M059J (cell line): ENCODE measurements at places on chromosomes 4 and X. TPM values are rescaled to one million over a fixed set of nuclear protein-coding genes. Genes with fewer than 3 reads are reported as not detected.

- DNase-seq = no peak
Measured at GRCh38 chr4:3234171-3235029, 14.6 kb upstream of the MSANTD1 start.

DNA sequence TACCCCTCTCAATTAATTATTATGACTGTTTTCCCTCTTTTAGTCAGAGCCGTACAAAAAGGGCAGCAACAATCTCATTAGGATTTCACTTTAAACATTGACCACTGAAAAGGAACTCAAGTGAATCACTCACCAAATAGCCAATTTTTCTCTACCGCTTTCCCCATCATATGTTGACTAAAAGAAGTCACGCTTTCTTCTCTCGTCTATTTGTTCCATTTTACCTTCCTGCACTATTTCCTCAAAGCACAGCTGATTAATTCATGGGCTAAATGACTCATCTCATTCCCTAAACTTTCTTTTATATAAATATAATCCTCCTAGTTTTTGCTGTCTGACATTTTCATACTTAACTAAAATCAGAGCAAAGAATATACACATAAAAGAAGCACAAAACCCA, 8.2 kb downstream of the MID1 start:
- peak; percentile 87 for DNase-seq

DNA sequence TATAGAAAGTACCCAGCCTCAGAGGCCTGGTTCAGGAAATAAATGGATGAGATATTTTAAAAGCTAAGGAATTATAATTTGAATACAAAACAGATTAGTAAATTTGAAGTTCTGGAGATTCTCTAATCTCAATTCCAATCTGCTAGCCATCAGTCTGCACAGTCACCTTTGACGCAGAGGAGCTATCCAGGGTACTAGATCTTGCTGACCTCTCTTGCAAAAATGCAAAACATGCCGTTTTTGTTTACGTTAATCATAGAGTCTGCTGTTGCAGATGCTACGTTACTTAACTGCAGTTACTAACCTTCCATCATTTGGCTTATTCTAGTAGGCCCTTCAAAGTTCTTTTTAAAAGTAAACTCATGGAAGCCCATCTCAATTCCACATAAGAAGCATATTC, 10.4 kb downstream of the CCSER1 start:
- peak; percentile 16 for DNase-seq

DNA sequence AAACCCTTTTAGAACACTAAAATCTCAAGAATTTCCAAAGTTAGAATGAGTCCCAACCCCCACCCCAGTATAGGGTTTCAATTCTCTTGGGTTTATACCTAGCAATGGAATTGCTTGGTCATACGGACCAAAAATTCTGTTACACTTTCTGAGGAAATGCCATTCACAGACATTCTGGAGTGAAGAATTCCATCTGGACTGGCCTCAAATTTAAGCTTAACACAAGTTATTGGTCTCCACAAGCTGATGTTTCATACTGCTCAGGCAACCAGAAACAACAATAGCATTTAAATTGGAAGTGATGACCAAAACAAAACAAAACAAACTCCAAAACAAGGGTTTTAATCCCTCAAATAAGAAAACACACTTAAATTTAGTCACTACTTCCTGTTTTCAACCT, 51.1 kb downstream of the GPC4 start:
- DNase-seq = peak; percentile 7

- DNase-seq = peak; percentile 32
Measured at GRCh38 chr4:38818441-38818976, 13.9 kb upstream of the TLR1 start.

DNA sequence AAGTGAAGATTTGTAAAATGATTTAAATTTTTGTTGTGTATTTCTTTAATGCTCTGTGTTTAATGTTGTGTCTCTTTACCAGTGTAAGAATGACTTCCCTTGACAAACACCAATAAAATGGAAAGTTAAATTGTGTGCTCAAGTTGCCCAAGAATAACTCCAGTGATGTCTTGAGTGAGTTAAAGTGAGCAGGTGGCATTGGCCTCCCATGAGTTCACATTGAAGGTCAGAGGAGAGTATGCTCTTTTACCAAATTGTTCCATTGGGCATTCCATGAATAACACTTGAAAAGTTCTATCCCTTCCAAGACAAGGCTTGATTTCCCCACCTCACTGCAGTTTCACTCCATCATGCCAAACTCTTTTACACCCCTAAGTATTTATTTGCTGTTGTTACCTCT, 4.5 kb downstream of the ANXA5 start:
- no peak for DNase-seq

DNA sequence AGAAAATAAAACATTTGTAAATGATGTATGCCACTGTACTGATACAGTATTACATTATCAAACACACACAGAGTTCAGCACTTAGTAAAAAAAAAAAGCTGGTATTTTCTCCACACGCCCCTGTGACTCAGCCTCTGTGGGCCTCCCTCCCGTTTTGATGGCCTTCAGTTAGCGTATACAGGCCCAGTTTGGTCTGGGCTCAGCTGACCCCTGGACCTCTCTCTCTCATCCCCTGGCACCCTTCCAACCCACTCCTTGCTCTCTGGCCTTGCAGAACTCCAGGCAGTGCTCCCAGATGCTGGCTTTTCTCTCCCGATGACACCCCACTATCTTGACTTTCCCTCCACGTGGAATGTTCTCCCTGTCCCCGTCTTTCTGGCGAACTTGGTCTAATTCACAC, 89.0 kb upstream of the LIMCH1 start:
- peak; percentile 72 for DNase-seq

DNA sequence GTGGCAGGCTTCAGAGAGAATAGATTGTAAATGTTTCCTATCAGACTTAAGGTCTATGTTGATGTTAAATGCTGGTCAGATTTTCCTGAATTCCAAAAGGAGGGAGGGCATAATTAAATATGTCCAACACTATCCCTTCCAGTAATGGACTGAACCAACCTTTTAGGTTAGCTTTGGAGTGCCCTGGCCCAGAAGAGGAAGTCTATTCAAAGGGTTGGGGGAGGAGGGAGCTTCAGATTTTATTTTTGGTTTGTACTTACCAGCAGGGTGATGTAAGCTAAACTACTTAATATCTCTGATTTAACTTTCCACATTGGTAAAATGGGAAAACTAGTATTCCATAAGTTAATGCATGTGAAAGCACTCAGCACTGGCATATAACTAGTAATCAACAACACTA, 91.1 kb downstream of the RBM46 start:
- no peak for DNase-seq

DNA sequence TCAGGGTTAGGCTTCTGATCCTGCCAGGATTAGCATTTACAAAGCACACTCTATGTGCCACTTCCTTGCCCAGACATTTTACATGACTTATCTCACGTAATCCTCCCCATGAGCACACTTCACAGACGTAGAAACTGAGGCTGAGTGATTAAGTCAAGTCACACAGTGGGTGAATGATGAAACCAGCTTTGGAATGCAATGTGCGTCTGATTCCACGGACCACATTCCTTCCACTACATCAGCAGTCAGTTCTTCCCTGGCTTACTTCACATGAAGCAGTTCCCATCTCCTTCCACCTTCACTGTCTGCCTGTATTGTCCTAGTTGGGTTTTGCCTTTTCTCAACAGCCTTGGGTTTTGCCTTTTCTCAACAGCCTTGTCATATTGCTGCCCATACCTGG, 134.3 kb upstream of the PPARGC1A start:
- DNase-seq = no peak

DNA sequence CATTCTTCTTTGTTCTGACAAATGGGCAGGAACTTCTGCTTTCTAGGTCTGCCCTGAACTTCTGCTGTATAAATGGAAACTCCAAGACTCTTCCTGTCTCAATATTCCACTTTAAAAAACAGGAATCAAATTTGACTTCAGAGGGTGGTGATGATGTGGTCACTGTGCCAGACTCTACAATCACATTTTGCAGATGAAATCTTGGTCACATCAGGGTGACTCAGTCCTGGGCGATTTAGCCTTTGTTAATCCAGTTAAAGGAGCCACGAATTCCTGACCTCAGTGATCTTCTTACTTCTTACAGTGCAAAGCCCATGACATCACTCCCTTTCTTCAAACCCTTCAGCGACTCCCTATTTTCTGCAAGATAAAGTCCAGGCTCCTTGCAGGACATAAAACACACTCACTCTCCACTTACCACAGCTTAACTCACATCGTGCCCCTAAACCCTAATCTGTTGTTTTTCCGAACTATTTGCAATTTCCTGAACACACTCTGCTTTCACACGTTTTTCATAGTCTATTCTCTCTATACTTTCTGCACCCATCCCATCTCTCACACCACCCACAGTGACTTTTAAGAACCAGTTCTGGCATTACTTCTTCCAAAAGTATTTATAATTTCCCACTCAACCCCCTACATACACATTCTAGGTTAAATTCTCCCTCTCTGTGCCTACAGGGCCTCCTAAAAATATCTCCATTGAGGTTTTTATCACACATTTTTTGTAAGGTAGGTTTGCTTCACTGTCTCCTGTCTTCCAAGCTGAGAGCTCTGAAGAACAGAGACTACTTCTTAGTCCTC, 11.1 kb downstream of the GASK1B start:
- DNase-seq = peak; percentile 96

Gene RHOXF1
- total RNA-seq = not detected in 2 replicates

Gene CSN2
- not detected in 2 replicates for total RNA-seq

Gene ASB5
- 0.57 TPM in 1 of 2 replicates, not detected in the other for total RNA-seq

Gene VCX2
- total RNA-seq = not detected in 2 replicates

Gene LRRC66
- not detected in 2 replicates for total RNA-seq
